Kidney epithelial cell (primary cell): ENCODE measurements at places on chromosomes 7 and 10. TPM values are rescaled to one million over a fixed set of nuclear protein-coding genes. Genes with fewer than 3 reads are reported as not detected.

TFPI2 gene
- 33.7 and 52.9 TPM in 2 replicates for total RNA-seq

GIMAP6 gene
- 0.34 TPM in 1 of 2 replicates, not detected in the other for total RNA-seq

COL1A2 gene
- total RNA-seq = 10.8 and 11.2 TPM in 2 replicates

- no peak for DNase-seq
Observed at GRCh38 chr10:42972946-42973345, 103.9 kb upstream of the RET start.

GRCh38 chr10:78875932-78876331 is 192.8 kb upstream of the ZMIZ1 start:
- DNase-seq = no peak

DNA sequence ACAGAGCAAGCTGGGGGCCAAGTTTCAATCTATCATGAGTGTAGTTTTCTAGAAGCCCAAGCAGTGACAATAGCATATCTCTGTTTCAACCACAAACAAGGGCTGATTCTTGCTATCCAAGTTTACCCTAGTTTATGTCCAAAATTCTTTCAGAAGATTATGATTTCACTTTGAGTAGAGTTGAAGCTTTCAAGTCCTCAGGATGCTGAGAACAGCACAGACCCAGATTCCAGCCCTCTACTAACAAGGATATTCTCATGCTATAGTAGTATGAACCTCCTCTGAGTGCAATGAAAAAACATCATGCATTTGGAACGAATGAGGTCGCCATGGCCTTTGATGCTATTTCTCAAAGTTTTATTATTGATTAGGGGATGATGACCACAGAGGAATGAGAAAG is 344.1 kb upstream of the NPVF start:
- no peak for DNase-seq
